ENCODE measurements at places on chromosomes 2 and 18.

DNA sequence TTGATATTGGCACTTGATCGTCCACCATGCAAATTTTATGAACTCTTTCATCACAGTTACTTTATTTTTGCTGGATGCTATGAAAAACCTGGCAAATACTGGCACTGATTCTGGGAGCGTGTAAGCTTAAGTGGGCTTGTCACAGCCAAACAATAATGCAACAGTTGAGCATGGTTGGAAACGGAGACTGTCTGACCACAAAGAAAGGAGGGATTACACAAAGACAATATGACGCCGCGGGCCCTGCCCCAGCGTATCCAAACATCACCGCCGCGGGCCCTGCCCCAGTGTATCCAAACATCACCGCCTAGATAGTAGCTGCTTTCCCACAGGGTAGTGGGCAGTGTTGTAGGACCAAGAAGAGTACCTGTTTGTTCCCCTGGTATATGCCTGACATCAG is 135.9 kb downstream of the PRPF40A start:
- DNase-seq: no peak

GRCh38 chr2:9045595-9045994 is 42.1 kb upstream of the MBOAT2 start:
- no peak for DNase-seq

DNA sequence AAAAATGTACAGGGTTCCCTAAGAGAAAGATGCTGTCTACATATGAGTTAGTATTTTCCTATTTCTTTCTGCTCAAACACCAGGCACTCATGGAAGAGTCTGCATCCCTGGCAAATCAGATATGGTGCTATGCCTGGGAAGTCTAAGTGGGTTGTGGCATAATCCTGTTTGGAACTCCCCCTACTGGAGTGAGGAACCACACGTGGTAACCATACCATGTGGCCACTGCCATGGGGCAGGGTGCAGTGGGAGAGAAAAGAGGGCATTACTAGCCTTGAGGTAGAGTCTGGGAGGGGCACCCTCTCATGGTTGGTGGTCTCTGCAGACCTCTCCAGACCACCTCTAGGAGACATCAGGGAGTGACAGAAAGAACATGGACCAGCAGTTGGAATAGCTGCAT is 257.9 kb upstream of the ATP5MC3 start:
- DNase-seq: no peak

- DNase-seq: no peak
Measured at GRCh38 chr2:7900593-7900992, 781.3 kb upstream of the ID2 start.

DNA sequence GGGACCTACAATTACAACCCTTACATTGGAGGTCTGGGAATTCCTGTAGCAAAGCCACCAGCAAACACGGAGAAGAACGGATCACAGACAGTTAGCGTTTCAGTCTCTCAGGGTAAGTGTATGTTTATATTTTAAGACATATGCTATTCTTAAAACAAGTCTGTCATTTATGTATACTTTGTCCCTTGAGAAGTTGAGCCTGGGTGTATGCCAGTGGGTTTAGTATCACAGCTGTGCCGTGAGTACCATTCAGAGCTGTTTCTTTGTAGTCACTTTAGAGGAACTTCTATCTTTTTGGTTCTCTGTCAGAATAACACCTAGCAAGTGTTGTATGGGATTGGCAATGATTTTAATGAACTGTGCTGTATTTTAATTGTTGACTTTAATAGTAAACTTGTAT is 125.6 kb downstream of the BIRC6 start:
- no peak for DNase-seq

DNA sequence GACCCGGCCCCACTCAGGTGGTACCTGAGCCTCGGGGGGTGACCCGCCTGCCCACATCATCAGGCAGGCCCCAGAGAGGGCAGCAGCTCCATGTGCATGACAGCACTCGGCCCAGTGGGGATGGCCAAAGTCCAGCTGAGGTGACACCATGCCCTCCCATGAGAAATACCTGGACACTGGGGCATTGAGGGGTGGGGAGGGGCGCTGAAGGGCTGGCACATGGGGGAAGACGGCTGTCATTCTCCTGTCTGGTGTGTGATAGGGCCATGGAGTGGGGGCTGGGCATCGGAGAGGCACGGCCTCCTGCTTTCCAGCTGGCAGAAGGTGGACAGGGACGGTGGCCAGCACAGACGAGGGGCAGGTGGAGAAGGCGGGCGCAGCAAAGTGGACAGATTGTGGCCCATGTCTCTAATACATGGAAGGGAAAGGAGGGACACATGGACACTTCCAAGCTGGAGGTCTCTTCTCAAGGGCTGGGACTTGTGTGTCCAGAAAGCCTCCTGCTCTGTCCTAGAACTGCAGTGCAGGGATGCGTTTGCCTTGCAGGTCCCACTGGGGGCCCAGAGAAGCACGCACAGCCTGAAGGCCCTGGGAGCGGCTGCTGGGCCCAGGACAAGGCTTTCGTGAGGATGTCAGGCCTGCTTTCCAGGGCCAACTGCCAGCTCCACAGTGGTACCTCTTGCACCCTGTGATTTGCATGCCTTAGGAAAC is 302.2 kb downstream of the NDUFA10 start:
- DNase-seq: no peak

GRCh38 chr18:46338766-46339165 is 234.6 kb downstream of the HAUS1 start:
- DNase-seq: no peak

GRCh38 chr2:10504994-10505820 is 57.1 kb upstream of the ODC1 start:
- DNase-seq: no peak

- DNase-seq: no peak
Measured at GRCh38 chr2:207260021-207260420, 94.3 kb upstream of the KLF7 start.

- DNase-seq: no peak
Measured at GRCh38 chr2:239164335-239164871, 236.4 kb downstream of the HDAC4 start.

DNA sequence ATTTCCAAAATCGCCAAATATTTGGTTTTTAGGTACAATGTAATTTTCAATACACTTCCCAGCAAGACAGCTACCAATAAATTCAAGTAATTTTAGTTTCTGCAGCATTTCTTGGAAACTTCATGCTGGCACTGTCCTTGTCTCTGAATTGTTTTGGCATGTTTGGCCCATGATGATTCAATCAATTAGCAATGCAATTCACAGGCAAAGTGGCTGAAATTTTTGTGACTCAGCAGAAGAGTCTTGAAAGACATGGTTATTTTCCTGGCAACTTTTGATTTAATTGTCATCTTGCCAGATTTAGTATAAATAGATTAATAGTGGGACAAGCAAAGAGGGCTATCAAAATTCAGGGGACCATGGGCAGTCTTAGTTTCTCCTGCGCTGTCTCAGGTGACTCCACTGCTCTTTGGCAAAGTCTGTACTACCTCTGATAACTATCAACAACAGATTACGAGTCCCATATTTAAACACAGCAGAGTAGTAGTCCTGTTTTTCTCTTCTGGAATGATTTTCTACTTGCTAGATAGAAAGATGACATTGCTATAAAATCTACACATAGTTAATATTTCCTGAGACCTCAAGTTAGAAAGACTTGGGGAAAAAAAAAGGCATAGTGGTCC is 88.9 kb upstream of the CYP26B1 start:
- no peak for DNase-seq
